ENCODE measurements at places on chromosomes 4 and X.

GRCh38 chr4:164293203-164293602, 460.7 kb upstream of the SMIM31 start:
- DNase-seq: no peak

- DNase-seq: no peak
Observed at GRCh38 chrX:47170861-47171692, 22.6 kb upstream of the UBA1 start.

DNA sequence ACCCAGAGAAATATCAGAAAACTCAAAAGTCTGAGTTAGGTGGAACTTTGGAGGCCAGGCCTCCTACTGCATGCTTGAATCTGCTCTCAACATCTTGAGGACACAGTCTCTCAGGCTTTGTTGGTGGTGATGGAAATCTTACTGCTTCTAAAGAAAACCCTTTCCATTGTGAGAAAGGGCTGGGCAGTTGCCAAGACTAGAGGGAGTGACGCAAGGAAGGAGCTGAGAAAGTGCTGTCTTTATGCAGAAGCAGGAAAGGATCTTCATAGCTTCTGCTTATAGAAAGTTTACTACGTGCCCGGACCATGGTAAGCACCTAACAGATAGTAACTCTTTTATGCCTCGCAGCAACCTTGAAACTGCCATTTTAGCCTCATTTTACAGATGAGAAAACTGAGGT, 2.4 kb upstream of the CRMP1 start:
- no peak for DNase-seq

- no peak for DNase-seq
Observed at GRCh38 chr4:55758066-55758465, 61.5 kb upstream of the EXOC1L start.

DNA sequence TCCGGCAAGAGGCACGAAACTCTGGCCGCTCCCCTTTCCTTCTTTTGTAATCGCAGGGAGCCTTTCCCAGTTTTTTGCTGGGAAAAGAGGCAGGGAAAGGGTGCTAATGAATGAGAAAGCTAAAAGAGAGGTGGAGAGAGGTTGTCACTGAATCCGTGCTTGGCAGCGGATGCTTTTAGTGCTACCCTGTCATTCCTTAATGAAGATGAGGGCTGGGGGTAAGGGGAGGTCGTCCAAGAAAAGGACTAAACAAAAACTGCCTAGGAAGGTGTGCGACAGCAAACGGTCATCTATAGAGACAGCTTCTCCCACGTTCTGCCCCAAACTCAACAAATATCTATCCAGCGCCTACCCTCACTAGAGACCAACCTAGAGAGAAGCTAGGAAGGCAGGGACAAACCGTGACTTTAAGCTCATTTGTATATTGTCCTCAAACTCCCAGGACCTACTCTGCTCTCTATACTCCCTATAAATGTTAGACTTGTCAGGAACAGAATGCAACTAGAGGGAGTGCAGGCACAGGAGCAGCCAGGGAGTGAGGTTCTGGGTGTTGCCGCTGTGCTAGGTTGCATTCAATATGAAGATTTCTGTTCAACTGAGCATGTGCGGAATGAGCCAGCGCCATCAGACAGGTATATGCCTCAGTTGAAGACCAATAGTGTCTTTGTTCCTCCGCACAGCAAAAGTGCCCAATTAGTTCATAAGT, 777 bp upstream of the CASK start:
- peak; percentile 54 for DNase-seq

GRCh38 chr4:163200727-163201349, 34.1 kb upstream of the NAF1 start:
- no peak for DNase-seq

DNA sequence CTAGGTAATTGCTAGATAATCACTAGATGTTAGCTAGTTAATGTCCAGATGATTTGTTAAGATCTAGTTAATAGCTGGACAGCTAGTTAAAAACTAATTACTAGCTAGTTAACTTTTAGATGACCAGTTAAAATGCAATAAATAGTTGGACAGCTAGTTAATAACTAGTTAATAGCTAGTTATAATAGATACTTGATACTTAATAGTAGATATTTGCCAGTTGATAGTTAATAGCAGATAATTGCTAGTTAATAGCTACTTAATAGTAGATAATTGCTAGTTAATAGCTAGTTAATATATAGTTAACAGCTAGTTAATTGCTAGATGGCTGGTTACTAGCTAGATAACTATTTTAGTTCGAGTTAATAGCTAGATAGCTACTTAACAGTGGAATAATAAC, 631.4 kb upstream of the CT83 start:
- no peak for DNase-seq

- no peak for DNase-seq
Observed at GRCh38 chrX:10414156-10414824, 206.1 kb downstream of the MID1 start.

GRCh38 chr4:170446782-170447181, 357.0 kb upstream of the AADAT start:
- DNase-seq: no peak

GRCh38 chr4:141275834-141276233, 55.1 kb downstream of the ZNF330 start:
- no peak for DNase-seq

- no peak for DNase-seq
Observed at GRCh38 chr4:26367811-26368210, 47.0 kb downstream of the RBPJ start.

DNA sequence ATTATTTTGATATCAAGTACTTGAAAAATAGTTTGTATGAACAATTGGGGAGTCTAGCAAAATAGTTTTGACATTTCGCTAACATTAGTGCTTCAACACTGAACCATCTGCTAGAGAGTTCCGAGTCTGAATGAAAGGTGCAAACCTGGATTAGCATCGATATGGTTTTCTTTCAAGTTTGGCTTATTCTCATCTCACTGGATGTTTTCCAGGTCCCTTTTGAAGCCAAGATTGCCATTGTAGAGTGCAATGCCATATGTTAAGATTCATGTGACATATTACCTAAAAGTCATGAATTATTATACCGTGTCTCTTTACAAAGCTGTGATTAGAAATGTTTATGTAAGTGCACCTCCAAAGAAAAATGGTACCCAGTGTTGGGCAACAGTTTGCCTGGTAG, 36.8 kb upstream of the NAA11 start:
- DNase-seq: no peak

DNA sequence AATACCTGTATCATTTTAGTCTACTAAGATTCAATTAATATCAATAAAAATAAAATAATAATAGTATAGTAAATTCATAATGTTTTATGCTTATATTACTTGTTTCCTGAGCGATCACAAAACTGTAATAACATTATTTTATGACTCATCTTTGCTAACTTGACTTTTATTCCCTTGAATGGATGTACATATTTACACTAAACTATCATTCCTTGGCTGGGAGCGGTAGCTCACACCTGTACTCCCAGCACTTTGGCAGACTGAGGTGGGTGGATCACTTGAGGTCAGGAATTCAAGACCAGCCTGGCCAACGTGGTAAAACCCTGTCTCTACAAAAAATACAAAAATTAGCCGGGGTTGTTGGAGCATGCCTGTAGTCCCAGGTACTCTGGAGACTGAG, 104.0 kb upstream of the SLC34A2 start:
- no peak for DNase-seq

GRCh38 chr4:39626913-39627312, 11.8 kb downstream of the SMIM14 start:
- DNase-seq: no peak

- peak; percentile 48 for DNase-seq
Observed at GRCh38 chr4:84814094-84814750, 152.3 kb downstream of the WDFY3 start.

GRCh38 chrX:905848-906566, 275.4 kb downstream of the SHOX start:
- no peak for DNase-seq

- no peak for DNase-seq
Observed at GRCh38 chr4:19936476-19936875, 315.2 kb upstream of the SLIT2 start.

- no peak for DNase-seq
Observed at GRCh38 chr4:150149381-150149780, 71.1 kb downstream of the DCLK2 start.

GRCh38 chrX:2701600-2701999, 10.5 kb downstream of the CD99 start:
- no peak for DNase-seq

DNA sequence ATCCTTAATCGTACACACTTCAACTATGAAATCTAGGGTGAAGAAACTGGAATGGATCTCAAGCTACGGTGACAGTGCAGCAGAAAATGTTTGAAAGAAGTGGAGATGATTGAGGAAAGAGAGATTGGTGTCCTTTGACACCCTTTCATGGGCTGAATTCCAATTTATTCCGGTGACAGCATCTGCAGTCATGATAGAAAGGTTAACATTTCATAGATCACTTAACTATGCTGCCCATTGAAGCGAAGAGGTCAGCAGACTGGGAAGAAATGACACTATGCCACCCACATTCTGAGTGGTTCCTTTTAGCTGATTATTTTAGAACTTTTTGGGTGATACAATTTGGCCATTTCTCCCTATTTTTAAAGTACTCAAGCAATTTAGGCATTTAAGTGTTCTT, 82.3 kb downstream of the DNAAF6 start:
- no peak for DNase-seq

Data from tibial artery (tissue), 4 donors.